Cardiac fibroblast (primary cell): ENCODE measurements at places on chromosomes 7 and 10.

- no peak for DNase-seq
These were observed 104.0 kb upstream of the INSIG1 start for GRCh38 chr7:155193716-155194115.

DNA sequence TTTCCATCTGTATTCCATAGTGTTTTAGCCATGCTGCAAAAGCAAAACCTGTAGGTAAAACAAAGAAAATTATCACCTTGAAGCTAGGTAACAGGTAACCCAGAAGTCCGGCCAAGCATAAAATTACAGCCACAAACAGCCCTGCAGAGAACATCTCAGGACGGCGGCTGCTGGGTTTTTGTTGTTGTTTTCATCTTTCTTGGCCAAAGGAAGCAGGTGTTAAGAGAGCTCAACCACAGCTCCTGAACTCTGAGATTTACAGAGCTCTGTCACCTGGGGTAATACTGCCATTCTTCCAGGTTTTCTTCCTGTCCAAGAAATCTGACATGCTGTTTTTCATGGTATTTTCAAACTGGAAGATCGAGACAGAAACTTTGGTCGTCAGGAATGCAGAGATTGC is 847 bp upstream of the SCIN start:
- DNase-seq: no peak

DNA sequence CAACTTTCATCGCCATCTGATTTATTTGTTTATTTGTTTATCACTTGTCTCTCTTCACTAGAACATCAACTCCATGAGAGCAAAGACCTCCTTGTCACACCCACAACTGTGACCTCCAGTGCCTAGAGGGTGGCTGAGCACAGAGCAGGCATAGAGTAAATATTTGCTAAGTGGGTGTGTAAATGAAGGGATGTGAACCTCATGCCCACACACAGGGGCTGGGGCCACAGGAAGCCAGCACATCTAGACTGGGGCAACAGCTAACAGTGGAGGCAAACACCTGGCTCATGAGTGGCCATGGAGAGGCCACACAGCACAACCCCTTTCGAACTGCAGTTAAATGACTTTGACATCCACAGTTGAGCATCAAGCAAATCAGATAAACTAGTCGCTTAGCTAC is 39.8 kb downstream of the AKR1B1 start:
- DNase-seq: no peak

DNA sequence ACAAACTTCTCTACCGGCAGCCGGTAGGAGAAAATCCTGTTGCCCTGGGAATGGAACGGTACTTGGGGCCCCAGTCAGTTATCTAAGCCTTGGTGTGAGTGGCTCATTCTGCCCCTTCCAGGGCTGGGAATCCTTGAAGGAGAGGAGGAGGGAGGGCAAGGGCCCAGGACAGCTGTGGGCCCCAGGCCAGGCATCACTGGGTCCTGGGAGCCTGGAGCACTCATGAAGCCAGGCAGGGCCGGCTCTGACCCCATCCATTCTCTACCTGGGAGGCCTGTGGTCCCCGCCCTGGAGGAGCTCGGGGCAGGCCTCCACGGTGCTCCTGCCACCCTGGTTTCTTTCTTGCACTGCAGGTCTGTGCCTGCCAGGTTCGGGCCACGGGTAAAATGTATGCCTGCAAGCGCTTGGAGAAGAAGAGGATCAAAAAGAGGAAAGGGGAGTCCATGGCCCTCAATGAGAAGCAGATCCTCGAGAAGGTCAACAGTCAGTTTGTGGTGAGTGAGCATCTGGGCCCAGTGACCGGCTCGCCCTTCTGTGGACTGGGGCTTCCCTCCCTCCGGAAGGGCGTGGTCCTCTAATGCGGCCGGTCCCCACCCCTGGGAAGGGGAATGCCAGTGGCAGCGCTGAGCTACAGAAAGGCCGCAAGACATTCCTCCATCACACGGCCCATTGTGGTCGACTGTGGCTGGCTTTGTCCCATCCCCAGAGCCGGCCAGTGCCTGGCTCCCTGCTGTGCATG is 111.3 kb downstream of the RGS10 start:
- DNase-seq: no peak

GRCh38 chr10:7311218-7311849 is 99.5 kb downstream of the SFMBT2 start:
- DNase-seq: no peak

- peak; percentile 87 for DNase-seq
These were observed 151.3 kb upstream of the RSU1 start for GRCh38 chr10:16968416-16969041.

- DNase-seq: no peak
These were observed 104.1 kb upstream of the FAM20C start for GRCh38 chr7:88095-88926.

DNA sequence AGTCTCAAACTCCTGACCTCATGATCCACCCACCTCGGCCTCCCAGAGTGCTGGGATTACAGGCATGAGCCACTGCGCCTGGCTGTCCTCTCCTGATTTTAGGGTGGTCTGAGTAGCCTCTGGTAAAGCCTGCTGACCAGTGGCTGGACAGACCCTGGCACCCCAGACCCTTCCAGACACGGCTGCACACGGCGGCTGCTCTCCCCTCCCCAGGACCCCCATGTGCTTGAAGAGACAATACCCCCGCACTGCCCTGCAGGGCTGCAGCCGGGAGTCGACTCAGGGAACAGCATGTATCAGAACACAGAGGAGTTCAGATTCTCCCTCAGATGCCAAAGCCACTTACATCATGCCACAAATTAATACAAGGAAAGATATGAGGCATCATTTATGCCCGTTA is 58.3 kb upstream of the CFAP46 start:
- DNase-seq: no peak

- no peak for DNase-seq
These were observed 49.0 kb downstream of the PIK3AP1 start for GRCh38 chr10:96671211-96671890.

DNA sequence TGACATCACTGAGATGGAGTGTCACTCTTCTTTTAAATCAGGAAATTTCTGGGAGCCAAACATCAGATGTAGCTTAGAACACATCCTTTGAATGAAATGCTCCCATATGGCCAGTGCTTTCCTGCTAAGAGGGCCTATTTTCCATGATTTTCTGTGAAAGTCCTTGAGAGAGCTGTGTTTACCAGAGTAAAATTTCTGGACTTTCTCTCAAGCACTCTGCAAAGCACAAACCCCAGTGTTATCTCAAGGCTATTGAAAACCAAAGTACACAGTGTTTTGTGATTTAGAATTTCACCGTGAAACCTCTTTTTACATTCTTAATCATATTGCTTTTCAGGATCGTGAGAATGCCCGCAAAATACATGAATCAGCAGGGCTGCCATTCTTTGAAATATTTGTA is 54.0 kb downstream of the PAPSS2 start:
- no peak for DNase-seq
